SK-N-SH (cell line): ENCODE measurements at places on chromosomes 4 and X.

DNA sequence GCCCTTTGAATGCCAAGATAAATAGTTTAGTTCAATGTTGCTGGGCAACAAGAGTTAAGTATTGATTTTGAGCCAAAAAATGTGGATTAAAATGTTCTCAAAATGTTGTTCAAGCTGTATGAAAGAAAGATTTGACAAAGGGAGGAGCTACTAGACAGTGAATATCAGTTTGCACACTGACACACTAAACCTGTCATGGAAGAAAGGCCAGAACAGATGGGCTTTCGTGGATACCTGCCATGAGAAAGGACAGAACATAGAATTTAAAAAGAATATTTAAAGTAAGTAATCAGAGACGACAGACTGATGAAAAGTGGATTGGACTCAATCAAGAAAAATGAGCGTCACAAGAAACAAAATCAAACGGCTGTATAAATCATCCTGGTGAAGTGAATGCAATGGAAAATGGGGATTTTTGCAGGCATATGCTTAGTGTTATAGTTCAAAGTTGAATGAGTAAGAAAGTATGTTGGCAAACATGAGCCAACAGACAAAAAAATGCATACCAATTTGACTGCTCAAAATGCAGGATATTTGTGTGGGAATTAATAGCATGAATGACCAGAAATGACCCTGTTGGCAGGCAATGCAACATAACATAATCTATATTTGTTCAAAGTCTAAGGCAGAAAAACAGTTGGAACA is 7.4 kb downstream of the PCDH18 start:
- DNase-seq = no peak

- DNase-seq = no peak
These were observed 1.1 kb downstream of the CFAP99 start for GRCh38 chr4:2419814-2420213.

DNA sequence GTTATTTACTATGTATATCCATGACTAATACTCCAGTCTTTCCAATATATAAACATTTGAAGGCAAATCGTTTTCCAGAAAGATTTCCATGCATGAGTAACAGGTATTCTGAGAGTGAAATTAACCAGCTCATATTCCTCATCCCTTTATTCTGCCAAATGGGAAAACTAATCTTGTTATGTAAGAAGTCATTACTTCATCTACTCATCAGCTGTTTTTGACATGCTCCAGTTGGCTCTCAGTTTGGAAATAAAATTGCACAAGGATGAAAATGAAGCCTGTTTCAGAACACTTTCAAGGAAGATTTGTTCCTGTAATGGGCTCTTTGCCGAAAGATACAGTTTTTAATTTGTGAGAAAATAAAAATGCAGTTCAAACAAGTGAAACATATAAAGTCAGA is 121.9 kb downstream of the KCTD8 start:
- no peak for DNase-seq

DNA sequence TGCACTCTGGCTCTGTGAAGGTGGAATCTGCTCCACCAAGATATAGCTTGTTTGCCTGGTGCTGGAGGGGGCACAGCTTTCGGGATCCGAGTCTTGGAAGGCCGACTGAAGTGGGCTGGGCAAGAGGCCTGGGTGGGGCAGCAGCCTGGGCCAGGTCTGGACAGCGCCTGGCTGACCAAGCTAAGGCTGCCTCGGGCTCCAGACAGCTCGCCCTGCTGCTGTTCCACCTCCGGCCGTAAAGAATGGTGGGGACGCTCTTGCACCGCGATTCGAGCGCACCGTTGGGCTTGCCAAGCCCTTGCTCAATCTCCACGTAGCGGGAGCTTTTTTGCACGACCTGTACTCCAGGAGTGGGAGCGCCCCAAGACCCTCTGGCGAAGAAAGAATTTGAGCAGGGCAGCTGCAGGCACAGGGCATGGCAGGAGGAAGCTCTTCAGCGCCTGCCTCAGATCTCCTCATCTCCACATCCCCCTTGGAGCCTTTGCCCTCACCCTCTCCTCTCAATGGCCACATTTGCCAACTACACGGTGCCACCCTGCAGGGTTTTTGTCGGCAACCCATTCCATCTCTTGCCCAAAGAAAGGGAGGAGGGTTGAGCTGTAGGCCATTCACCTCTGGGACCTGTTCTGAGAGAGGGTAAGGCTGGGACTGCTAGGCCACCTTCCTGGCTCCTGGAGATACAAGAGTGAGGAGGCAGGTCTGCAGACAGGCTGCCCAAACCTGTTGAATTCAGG is 18.9 kb downstream of the CNGA2 start:
- DNase-seq = peak; percentile 64

DNA sequence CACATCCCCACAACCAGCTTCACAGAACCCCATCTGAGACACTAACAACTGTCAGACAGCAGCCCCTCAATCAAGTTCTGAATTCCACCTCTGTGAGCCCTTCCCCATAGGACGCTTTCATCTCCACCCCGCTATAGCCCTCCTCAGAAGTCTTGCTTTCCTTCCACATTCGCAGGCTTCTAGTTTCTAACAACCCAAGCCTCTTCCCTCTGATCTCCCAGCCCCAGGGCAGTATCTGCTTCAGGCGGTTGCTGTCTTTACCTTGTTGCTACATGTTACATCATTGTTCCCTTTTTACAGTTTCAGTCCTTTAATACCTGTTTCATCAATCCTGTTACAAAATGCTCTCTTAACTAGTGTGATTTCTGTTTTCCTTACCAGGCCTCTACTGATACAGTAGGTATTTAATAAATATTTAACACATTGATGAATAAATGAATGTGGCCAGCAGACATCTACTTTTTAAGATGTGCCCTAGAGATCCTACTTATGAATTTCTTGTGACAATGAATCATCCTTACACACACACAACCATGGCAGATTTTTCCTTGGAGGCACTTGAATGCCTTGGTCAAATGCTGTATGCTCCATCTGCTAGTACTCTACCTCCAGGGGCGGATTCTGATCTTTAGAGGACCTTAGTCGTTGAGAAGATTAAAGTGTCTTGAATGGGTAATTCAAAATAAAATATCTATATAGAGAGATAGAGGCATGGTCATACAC is 164.7 kb upstream of the SLIT2 start:
- DNase-seq = no peak

DNA sequence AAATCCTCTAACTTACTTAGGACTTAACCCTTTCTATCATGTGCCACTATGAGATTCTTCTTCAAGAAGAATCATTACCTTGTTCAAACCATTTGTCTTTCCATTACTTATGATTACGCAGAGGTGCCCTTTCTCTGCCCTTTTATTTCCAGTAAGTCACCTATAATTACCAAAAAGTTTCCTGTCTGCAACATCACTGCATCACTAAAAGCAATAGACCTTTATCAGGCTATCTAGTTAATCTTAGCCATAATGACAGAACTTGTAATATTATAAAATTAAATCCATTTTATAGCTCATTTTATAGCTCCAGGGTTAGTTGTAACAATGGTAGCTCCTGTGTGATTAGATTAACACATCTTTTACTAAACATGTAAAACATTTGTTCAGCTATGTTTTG is 673.6 kb upstream of the PITX2 start:
- no peak for DNase-seq

DNA sequence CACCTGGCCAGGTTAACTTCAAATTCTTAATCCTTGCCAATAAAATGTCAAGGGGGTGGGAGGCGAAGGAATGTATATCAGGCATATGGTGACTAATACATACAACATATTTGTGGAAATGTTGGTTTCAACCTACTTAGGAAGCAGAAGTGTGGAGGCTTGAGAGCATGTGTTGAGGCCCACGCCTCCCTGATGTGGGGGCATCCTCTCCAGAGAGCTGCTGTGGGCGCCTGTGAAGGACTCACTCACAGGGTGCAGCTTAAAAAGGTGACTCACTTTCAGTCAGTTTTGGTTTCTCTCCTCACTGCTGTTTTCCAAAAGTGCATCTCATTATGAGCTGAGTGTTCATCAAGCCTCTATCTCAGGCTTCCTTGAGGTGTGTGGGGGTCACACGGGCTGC is 27.5 kb downstream of the LNX1 start:
- no peak for DNase-seq

DNA sequence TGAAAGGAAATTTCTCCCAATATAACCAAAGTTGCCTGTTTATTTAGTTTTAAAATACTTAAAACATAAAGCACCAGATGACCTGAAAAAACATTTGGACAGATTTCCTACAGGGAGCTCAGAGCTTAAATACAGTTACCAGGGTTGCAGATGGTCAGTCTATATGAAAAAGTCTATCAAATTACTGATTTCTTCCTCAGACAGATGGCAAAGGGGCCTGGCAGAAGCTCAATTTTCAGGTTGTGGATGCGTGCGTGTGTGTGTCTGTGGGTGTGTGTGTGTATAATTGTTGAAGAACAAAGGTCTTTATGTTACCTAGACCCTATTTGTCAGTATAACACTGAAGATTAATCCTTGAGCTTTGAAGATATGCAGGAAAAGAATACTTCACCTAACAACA is 169.4 kb downstream of the MAD2L1 start:
- peak; percentile 31 for DNase-seq

DNA sequence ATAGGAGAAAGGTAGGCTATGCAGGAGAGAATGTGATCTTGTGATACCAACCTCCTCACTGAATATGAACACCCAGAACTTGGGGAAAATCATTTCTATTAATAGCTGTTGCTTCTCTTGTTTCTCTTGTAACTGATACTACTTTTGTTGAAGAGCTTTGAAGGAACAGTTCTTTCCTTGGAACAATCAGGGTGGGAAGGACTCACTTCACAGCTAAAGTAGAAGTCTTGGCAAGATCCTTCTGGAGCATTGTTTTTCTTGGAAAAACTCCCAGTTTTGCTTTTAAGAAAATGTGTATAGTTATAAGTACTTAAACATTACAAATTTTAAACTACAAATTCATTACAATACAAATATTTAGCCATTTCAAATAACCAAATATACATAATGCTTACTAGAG is 19.1 kb upstream of the XK start:
- no peak for DNase-seq
